Activated CD4-positive, alpha-beta T cell treated with anti-CD3 and anti-CD28 coated beads, Interleukin-2, amount 10 ng/mL, durations not matched to agents 7 days and 5 days (primary cell): ENCODE measurements at places on chromosomes 5 and 9. TPM values are rescaled to one million over a fixed set of nuclear protein-coding genes. Genes with fewer than 3 reads are reported as not detected.

Gene TMEM171
- total RNA-seq = not detected

DNA sequence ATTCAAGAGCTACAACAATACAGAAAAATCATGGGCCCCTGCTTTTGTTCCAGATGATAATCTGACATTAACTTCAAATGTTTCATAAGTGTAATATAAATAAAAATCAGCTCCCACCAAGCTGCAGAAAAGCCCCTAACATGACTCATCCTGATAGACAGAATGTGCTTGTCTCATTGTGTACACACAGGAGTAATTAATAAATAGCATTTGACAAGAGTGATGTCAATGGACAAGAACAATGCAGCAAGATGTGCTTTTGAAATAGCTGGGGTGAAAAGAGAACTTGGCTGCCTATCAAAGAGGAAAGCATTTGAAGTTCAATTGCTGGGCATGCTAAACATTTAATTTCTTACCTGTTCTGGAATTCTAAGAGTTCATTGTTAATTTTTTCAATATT, 79.2 kb downstream of the DNAH5 start:
- no peak for DNase-seq

DNA sequence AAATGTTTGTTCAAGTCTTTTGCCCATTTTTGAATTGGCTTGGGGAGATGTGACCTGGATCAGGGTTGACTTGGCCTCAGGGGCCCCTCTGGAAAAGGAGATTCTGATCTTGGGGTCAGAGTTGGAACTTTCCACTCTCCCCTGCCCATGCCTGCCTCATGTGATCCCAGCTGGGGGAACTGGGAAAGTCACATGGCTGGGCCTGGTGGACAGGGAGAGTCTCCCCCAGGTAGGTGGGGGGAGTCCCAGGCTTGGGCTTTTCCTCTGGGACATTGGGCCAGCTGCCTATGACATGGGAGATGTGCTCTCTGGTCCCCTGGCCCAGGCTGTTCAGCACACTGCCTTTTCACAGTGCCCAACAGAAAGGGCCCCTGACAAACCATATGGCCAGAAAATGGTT, 60.7 kb downstream of the NDST1 start:
- DNase-seq = no peak

DNA sequence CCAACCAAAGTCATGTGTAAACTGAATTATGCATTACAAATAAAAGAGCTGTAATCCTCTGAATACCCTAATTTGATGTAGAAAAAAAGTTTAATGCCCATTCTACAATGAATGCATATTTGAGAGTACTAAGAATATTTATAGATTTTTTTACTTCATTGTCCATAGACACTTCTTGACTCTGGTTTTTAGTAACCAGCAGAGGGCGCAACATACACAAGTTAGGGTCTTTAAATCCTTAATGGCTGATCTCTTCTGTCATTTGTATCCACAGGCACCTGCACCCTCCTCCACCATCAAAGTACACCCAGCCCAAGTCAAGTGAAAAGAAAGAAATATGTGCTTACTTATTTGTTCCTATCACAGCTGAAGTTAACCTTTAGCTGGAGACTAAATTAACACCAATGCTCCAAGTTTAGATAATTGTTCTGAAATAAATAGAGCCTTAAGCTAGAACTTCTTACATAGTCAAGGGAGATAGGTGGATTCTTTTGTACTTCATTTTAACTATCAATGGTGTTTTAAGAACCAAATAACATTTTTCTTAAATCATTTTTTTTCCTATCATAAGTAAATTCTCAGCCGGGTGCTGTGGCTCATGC, 524.2 kb upstream of the DAB2 start:
- peak; percentile 80 for DNase-seq

Gene STING1
- total RNA-seq = 175 TPM

GRCh38 chr9:113566016-113566711, 102.6 kb downstream of the RGS3 start:
- DNase-seq = no peak

DNA sequence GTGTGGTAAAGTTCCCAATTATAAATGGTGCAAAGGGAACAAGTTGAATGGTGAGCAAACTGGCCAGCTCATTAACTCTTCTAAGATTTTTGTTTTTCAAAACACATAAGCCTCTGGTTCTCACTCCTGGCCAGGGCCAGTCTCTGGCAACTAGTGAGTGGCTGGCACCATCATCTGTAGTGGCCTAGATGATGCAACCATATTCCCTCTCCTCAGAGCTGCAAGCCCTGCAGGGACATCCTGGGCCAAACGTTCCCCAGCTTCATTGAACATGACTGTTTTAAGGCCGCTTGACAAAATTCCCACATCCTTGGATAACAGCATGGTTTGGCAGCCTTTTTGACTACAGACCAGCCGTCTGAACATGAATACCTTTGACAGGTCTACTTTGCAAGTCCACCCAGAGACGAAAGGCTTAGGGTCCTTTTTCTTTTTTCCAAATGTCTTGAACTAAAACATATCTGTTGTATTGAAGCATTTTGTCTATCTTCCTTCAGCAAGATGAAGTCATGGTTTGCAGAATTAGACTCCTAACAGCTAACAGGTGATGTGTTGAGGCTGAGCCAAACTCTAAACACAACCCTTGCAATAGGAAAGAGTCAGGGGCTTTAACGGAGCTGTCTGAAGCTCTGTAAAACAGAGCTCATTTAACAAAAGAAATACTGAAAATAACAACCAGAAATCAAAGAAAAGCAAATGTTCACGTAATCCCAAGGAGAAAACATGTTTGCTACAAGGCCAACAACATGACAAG, 23.8 kb downstream of the MACROH2A1 start:
- no peak for DNase-seq

DNA sequence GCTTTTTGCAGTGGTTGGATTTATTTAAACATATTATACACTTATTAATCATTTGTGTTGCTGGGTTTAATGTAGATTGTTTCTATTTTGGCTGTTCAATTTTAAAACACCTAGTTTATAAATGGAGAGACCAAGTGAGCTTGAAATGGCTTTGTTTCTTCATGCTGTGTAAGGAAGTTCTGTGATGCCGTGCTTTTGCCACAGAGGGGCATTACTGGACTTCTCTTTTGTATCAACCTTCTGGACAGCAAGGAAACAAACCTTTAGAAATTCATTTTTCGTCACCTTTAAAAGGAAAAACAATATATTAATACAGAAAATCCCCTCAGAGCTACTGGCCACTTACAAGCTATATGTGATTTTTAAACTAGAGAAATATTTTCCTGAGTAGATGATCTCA, 81.9 kb downstream of the DMRTA1 start:
- DNase-seq = no peak

Gene CRHBP
- not detected for total RNA-seq
